Activated CD4-positive, alpha-beta T cell treated with anti-CD3 and anti-CD28 coated beads, Interleukin-2, amount 10 ng/mL, durations not matched to agents 7 days and 5 days (primary cell): ENCODE measurements at places on chromosomes 2 and 18. TPM values are rescaled to one million over a fixed set of nuclear protein-coding genes. Genes with fewer than 3 reads are reported as not detected.
A peak's percentile ranks its signal among the peaks of the same experiment; 100 is the strongest.

- no peak overlapping the region for H3K4me3 ChIP-seq
- H3K4me1 ChIP-seq: no peaks in the 10 kb centered on the region
- no peak overlapping the region for H3K27ac ChIP-seq
- DNase-seq: no peak
These were observed 5.5 kb downstream of the FABP1 start for GRCh38 chr2:88122141-88122884.

GRCh38 chr2:58852243-58852642, 611.1 kb upstream of the FANCL start:
- H3K4me3 ChIP-seq: no peak overlapping the region
- DNase-seq: no peak
- no peaks in the 10 kb centered on the region for H3K36me3 ChIP-seq

DNA sequence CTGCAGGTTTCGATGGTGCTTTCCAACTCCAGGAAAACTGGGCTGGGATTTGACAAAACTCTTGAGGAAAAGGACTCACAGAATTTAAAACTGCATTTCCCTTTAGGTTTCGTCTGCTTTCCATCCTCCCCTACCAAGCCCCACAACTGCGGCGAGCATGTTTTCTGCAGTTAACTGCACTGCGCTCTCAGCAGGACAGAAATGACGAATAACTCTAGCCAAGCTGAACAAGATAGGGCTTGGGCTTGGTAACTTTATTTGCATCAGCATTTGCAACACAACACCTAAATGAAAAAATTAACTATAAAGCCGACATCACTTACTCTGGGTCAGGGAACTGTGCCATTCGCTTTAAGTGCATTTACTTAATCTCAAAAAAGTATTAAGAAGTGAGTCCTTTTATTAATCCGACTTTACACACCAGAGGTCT, 669 bp upstream of the PIKFYVE start:
- H3K4me1 ChIP-seq: peaks cover 42% of the 10 kb centered on the region
- no peaks in the 10 kb centered on the region for H3K27me3 ChIP-seq
- H3K36me3 ChIP-seq: peaks cover 11% of the 10 kb centered on the region

DNA sequence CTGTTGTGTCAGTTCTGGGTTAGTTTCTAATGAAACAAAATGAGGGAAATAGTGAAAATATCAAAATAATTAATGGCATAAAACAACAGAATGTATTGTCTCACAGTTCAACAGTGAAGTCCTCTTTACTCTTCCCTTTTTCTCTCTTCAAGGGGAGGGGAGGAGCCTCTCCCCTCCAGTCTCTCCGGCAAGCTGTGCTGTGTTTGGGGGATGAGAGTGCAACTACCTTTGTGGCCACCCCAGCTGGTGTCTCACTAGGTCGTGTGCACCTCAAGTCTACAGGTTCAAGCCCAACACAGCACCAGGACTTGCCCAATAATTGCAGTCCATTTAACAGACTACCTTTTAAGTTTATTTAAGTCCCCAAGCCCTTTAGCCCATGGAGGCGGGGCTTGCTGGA, 271.7 kb upstream of the DOK6 start:
- no peak overlapping the region for H3K27ac ChIP-seq
- no peaks in the 10 kb centered on the region for H3K27me3 ChIP-seq
- H3K4me3 ChIP-seq: no peak overlapping the region
- no peak for DNase-seq

- H3K27ac ChIP-seq: no peak overlapping the region
- H3K27me3 ChIP-seq: no peaks in the 10 kb centered on the region
- H3K36me3 ChIP-seq: no peaks in the 10 kb centered on the region
- H3K4me1 ChIP-seq: no peaks in the 10 kb centered on the region
These were observed 297.8 kb downstream of the MYCN start for GRCh38 chr2:16238001-16238761.

DNA sequence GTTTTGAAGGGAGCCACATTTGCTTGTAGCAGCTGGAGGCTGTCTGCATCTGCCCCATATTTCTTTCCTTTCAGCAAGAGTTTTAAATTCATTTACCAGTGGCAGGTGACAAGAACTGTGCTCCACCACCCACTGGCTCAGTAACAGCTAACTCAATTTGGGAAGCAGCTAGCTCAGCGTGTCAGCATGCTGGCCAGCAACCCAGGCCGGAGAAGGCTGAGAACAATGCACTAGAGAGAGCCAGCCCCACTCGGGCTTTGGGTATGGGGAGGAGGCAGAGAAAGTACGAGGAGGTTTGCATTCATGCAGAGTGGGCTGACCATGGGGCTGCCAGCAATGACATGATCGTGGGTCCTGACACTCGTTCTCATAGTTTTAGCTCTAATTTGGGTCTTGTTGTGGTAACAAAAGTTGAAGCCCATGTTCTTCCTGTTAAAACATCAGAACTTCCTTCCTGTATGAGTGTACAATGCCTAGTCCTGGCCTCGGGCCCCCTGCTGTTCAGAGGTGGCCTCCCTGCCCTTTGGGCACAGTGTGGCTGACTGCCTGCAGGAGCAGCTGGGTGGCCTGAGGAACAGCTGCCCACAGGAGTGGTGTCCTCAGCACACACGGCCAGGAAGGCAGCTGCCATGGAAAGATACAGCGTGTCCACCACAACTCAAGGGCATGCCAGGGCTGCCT, 23.0 kb downstream of the CDC42EP3 start:
- H3K27ac ChIP-seq: peak overlapping the region; percentile 80
- H3K27me3 ChIP-seq: no peaks in the 10 kb centered on the region
- H3K4me1 ChIP-seq: peaks cover 80% of the 10 kb centered on the region
- no peak overlapping the region for H3K4me3 ChIP-seq
- DNase-seq: no peak
- H3K36me3 ChIP-seq: peaks cover 73% of the 10 kb centered on the region

- no peaks in the 10 kb centered on the region for H3K27me3 ChIP-seq
- H3K27ac ChIP-seq: no peak overlapping the region
- H3K4me1 ChIP-seq: peaks cover 21% of the 10 kb centered on the region
- DNase-seq: no peak
- peaks cover 10% of the 10 kb centered on the region for H3K36me3 ChIP-seq
These were observed 7.3 kb downstream of the IER3IP1 start for GRCh38 chr18:47168913-47169312.

DNA sequence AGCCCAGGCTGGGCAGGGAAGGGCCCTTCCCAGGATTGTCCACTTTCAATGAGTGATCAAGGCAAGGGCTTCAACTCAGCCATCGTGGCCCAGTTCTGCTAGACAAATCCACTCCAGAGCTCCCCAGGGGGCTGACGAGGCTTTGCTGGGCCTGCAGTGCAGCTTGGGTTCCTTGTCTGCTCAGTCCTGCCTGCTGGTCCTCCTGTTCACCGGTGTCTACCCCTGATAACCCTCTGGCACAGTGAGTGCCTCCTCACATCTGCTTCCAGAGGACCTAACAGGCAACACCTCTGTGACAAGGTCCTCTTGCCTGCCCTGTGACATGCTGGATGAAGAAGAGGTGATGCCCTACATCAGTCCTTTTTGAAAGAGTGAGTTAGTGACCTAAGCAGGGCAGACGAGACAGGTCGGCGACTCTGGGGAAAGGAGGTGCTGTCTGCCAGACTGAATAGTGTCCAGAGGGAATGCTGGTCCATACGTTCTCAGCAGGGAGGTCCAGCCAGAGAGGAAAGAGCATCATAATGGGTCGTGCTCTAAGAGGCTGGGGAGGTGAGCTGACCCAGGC, 20.9 kb upstream of the KCNF1 start:
- H3K4me3 ChIP-seq: no peak overlapping the region
- H3K36me3 ChIP-seq: no peaks in the 10 kb centered on the region
- H3K27me3 ChIP-seq: peaks cover 14% of the 10 kb centered on the region
- DNase-seq: no peak
- no peak overlapping the region for H3K27ac ChIP-seq

- H3K4me1 ChIP-seq: no peaks in the 10 kb centered on the region
- DNase-seq: no peak
- H3K36me3 ChIP-seq: no peaks in the 10 kb centered on the region
- no peak overlapping the region for H3K4me3 ChIP-seq
These were observed 15.2 kb upstream of the ZNF396 start for GRCh38 chr18:35392375-35392774.

DNA sequence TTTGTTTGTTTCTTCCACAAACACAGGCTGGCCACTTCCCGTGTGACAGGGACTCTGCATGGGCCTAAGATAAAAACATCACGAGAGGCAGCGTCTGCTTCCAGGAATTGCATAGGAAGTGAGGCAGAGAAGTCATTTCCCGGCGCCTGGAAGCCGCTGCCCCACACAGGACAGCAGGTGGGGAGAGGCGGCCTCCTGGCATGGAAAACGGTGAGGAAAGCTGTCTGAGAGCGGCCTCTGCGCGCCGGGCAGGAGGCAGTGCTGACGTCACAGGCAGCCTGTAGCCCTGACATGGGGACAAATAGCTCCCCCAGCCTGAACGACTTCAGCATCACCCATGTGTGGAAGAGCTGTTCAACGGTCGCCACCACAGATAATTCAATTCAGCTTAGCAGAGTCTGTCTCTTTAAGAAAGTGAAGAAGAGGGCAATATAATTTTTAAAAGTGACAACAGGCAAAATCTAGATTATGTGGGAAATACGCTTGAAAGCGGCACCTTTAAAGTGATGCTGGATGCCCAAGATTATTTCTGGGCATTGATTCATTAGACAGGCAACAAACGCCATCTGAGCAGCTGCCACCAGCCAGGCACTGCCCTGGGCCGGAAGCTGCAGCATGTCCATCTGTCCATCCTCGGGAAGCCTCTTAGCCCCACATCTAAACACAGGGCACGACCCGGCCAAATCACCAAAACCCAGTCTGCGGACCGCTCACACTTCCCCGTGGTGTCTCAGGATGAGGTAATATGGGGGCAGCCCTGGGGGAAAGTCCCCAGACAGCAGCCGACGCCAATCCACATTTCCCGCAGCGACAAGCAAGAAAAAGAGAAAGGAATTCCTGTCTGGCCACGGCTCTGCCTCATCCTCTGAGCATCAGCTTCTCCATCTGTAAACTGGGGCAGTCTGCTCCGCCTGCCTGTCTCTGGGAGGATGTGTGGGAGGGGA, 138.9 kb downstream of the PXDN start:
- no peak overlapping the region for H3K4me3 ChIP-seq
- H3K36me3 ChIP-seq: no peaks in the 10 kb centered on the region
- no peaks in the 10 kb centered on the region for H3K4me1 ChIP-seq

CD226 gene
- 113 TPM for total RNA-seq

DNA sequence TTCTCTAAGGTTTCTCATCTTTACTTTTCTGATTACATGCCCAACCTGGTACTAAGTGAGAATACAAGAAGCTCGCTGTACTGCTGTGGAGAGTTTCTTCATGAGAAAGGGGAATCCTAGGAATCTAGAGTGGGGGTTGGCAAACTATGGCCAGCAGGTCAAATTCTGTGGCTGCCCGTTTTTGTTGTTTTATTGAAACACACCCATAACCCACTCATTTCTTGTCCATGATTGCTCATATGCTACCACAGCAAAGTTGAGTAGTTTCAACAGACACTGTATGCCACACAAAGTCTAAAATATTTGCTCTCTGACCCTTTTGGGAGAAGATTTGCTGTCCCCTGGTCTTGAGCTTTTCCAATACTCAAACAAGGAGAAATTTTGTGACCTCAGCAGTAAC, 58.8 kb downstream of the C2orf74 start:
- H3K27me3 ChIP-seq: no peaks in the 10 kb centered on the region
- H3K27ac ChIP-seq: no peak overlapping the region
- peaks cover 50% of the 10 kb centered on the region for H3K36me3 ChIP-seq
- H3K4me3 ChIP-seq: no peak overlapping the region

SLC4A5 gene
- total RNA-seq: 3.0 TPM

NUP35 gene
- 18.2 TPM for total RNA-seq

GRCh38 chr2:101502095-101502494, 27.2 kb upstream of the RFX8 start:
- no peak overlapping the region for H3K27ac ChIP-seq
- no peaks in the 10 kb centered on the region for H3K27me3 ChIP-seq
- H3K36me3 ChIP-seq: no peaks in the 10 kb centered on the region
- H3K4me1 ChIP-seq: peaks cover 14% of the 10 kb centered on the region
- DNase-seq: peak; percentile 27

DNA sequence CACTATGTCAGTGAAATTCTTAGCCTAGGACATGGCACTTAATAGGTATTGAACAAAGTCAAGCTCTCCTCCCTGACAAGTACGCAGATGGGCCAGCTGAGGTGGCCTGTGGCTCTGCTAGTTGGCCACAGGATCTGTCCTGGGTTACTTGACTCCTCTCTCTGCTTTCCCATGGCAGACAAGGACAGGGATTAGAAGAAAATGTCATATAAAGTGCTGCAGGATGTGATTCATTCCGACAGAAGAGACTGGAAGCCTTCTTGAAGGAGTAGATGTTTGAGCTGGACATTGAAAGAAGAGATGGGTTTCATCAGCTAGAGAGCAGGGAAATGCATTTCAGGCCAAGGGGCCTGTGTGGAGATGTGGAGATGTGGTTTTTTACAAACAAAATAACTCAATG, 46.7 kb downstream of the SMAD7 start:
- no peak overlapping the region for H3K4me3 ChIP-seq
- H3K4me1 ChIP-seq: peaks cover 16% of the 10 kb centered on the region
- no peak for DNase-seq
- H3K27me3 ChIP-seq: peaks cover 11% of the 10 kb centered on the region
- H3K27ac ChIP-seq: no peak overlapping the region
- peaks cover 12% of the 10 kb centered on the region for H3K36me3 ChIP-seq

DNA sequence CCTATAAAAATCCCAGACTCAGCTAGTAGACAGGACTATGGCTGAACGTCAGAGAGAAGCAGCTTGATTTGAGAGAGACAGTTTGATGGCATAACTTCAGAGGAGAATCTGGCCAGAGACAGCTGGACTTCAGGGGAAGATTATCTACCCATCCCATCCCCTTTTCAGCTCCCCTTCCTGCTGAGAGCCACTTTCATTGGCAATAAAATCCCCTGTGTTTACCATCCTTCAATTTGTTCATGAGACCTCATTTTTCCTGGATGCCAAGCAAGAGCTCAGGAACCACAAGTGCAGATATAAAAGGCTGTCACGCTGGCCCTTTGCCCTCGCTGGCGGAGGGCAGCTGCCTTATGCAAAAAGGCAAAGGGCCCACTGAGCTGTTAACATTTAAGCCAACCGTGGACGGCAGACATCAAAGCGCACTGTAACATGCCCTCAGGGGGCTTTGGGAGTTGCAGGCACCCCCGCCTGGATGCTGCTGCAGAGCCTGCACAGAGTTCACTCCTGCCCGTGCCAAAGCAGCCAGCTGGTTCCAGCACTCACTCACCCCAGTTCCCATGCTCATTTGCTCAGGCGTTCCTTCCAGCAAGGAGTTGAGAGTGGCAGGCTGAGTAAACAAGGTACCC, 164.3 kb upstream of the PGAP1 start:
- H3K4me1 ChIP-seq: peaks cover 11% of the 10 kb centered on the region
- no peak for DNase-seq
- no peak overlapping the region for H3K27ac ChIP-seq
- H3K4me3 ChIP-seq: no peak overlapping the region
- H3K36me3 ChIP-seq: peaks cover 63% of the 10 kb centered on the region
- H3K27me3 ChIP-seq: no peaks in the 10 kb centered on the region

GRCh38 chr18:7608781-7609201, 41.7 kb downstream of the PTPRM start:
- no peak overlapping the region for H3K27ac ChIP-seq
- H3K36me3 ChIP-seq: no peaks in the 10 kb centered on the region

DNA sequence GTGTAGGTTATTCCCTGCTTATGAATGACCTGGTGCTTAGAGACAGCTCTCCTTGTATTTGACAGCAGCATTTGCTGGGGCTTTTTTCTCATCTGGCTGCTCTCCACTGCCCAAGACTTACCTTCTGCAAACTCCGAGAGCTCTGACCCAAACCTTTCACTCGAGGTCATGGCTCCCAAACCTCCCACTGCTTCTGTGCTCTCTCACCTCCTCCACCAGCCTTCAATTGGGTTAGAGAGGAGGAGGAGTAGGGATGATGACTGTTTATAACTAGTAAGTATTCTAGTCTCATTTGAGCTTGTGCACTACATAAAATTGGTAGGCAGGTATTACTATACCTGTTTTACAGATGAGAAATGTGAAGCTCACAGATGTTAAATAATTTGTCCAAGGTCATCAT, 40.1 kb downstream of the LIMS1 start:
- H3K4me3 ChIP-seq: no peak overlapping the region
- H3K36me3 ChIP-seq: no peaks in the 10 kb centered on the region
- no peaks in the 10 kb centered on the region for H3K27me3 ChIP-seq
- no peak for DNase-seq
- no peak overlapping the region for H3K27ac ChIP-seq

LOXHD1 gene
- 0.35 TPM for total RNA-seq
